Natural killer cell (primary cell): ENCODE measurements at places on chromosomes 12 and 14.
A peak's percentile ranks its signal among the peaks of the same experiment; 100 is the strongest.

GRCh38 chr12:1688086-1688710 lies 2.7 kb upstream of the ADIPOR2 start:
- DNase-seq, result no peak

DNA sequence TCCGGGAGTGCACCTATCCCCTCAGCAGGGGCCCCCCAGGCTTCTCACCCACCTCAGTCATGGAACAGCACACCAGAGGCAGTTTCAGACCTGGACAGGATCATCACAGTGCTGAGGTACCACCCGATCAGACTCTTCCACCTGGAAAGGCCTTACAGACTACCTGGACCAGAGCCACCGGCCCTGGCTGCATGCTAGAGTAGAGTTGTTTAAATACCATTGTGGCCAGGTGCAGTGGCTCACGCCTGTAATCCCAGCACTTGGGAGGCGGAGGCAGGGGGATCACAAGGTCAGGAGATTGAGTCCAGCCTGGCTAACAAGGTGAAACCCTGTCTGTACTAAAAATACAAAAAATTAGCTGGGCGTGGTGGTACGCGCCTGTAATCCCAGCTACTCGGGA lies 61.5 kb downstream of the TSPAN11 start:
- no peak for DNase-seq

GRCh38 chr14:94018308-94018707 lies 7.8 kb upstream of the OTUB2 start:
- no peak for DNase-seq

- DNase-seq, result no peak
Measured at GRCh38 chr14:92960706-92961566, 38.0 kb downstream of the CHGA start.

GRCh38 chr12:6278439-6279255 lies 31.8 kb upstream of the PLEKHG6 start:
- peak; percentile 89 for DNase-seq

DNA sequence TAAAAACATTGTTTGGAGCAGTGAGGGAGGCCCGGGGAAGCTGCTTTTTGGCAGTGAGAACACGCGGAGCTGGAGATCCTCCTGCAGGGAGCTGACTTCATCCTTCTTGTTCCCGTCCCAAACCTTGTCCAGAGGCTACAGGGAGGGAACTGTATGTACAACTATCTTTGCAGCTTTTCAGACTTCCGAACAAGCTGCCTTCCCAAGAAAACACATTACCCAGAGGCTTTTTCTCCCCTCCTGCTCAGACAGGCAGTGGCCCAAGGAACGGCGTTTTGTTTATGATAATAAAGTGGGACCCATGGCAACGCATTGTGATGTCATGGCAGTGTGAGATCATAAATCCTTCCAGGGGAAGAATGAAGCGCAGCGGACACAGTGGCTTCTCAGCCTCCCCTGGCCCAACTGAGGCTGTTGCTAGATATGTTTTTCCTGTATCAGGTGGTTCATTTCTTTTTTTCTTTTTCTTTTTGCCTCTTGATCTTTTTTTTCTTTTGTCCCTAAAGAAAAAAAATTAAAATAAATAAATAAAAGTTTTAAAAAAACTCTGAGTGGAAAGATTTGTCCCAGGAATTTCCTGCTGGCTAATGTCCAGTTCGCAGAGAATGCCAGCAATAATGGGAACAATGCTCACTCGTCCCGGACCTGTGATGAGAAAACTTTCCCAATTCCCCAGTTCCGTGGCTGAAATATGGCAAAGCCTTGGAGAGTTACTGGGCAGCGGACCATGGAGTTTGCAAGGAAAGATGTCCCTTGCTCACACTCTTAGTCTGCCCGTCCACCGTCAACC lies 103.4 kb upstream of the MAP1LC3B2 start:
- DNase-seq, result no peak

DNA sequence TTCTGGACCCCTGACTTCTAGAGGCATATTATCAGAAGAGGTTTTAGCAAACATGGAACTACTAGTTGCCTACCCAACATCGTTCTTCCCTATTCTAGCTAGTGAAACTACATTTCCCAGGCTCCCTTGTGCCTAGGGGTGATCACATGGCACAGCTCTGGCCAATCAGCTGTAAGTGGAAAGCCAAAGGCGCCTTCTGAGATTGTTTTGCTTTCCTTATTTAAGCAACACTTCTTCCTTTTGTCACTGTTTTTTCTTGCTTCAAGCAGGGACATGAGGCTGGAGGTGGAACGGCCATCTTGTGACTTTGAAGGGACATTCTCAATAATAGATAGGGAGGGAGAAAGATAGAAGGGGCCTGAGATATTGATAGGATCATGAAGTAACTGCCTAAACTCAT lies 136.7 kb downstream of the ZNF664 start:
- DNase-seq, result no peak

DNA sequence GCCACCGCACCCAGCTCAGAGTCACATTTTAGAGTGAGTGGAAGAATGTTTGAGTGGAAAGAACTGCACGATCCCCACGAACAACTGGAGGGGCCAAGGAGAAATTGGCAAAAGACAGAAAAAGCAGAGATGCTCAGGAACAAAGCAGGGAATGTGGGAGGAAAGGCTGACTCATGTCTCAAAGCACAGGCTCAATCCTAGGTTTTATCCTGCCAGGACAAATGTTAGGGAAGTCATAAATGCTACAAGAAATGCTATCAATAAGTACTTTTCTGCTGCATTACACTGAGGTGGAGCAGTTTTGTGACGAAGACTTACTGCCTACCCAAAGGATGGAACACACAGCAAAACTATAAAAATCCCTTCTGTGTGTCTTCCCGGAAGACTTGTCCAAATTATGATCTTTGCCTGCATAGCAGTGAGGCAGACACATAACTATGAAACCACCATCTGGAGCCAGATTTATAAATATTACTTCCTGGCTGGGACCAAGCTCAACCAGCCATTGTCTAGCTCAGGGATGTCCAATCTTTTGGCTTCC lies 26.7 kb downstream of the NIN start:
- no peak for DNase-seq

DNA sequence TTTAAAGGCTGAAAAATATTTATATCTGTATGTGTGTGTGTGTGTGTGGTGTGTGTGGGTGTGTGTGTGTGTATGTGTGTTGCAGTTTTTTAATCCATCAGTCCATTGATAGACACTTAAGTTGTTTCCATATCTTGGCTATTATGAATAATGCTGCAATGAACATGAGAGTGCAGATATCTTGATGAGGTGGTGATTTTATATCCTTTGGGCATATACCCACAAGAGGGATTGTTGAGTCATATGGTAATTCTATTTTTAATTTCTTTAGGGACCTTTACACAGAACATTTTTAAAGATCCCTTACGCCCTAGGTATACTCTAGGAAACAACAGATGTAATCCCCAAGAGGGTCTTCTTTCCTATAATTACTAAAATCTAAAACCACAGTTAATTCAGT lies 154.5 kb upstream of the CLEC14A start:
- no peak for DNase-seq

GRCh38 chr12:13627536-13627935 lies 353.9 kb downstream of the GRIN2B start:
- no peak for DNase-seq

DNA sequence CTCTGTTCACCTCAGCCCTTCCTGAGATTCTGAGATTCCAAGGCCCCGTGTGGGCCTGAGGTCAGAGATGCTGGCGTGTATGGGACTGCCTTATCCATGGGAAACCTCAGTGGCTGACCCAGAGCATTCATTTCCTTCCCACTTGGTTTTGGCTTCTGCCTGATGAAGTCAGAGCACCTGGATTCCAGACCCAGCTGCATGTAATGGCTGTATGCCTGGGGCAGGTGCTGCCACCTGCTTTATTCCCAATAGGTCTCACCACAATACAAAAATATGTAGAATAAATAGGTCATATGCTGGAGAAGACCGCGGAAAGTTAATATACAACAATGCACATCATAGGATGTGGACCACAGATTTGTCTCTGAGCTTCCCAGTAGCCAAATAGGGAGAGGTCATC lies 25.6 kb downstream of the FIGNL2 start:
- no peak for DNase-seq

GRCh38 chr14:30656190-30656632 lies 34.1 kb downstream of the SCFD1 start:
- no peak for DNase-seq

- DNase-seq, result no peak
Measured at GRCh38 chr14:104883681-104884361, 18.8 kb downstream of the CEP170B start.

DNA sequence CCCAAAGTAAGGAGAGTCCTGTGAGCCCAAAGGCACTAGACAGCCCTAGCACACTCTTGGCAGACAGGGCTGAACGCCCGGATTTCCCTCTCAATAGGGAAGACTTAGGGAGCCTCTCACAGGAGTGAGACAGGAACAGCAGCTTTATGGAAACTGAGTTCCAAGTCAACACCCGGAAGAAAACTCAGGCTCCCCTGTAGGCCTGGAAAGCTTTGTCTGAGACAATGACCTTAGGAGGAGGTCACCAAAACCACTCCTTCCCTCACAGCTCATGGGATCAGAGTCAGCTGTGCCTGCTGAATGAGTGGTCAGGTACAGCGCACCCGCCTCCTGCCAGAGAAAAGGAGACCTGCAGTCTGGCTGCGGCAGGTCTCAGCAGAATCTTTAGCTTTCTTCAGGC lies 229.5 kb downstream of the CACNA1C start:
- DNase-seq, result no peak

- no peak for DNase-seq
Measured at GRCh38 chr14:58133739-58134138, 18.3 kb downstream of the ARMH4 start.

GRCh38 chr14:55780156-55780946 lies 200.3 kb downstream of the KTN1 start:
- no peak for DNase-seq

GRCh38 chr12:123506059-123506842 lies 27.3 kb downstream of the RILPL1 start:
- no peak for DNase-seq
